Activated naive CD4-positive, alpha-beta T cell treated with anti-CD3 and anti-CD28 coated beads, Interleukin-2, amount 10 ng/mL, durations not matched to agents 5 hours and 36 hours (primary cell): ENCODE measurements at places on chromosomes 11 and 22. TPM values are rescaled to one million over a fixed set of nuclear protein-coding genes. Genes with fewer than 3 reads are reported as not detected.

KCNQ1OT1 gene
- total RNA-seq, result 0.20 TPM

DUSP8 gene
- 1.1 TPM for total RNA-seq

KCNJ5 gene
- total RNA-seq, result not detected

PIH1D2 gene
- total RNA-seq, result 0.28 TPM

ANKRD42 gene
- 1.5 TPM for total RNA-seq

KDM4E gene
- total RNA-seq, result not detected

KCNE3 gene
- total RNA-seq, result not detected

PKDREJ gene
- not detected for total RNA-seq

RASGRP2 gene
- total RNA-seq, result 274 TPM

KREMEN1 gene
- total RNA-seq, result not detected

OSM gene
- total RNA-seq, result 74.5 TPM

CASP5 gene
- total RNA-seq, result not detected

POLD4 gene
- total RNA-seq, result 79.4 TPM

BANF1 gene
- 197 TPM for total RNA-seq

HPX gene
- total RNA-seq, result 0.39 TPM

P4HA3 gene
- total RNA-seq, result not detected

PYGM gene
- 5.9 TPM for total RNA-seq

PGR gene
- not detected for total RNA-seq

LIF gene
- total RNA-seq, result 100 TPM

PLAAT2 gene
- 0.28 TPM for total RNA-seq

MMP7 gene
- not detected for total RNA-seq

CARD16 gene
- total RNA-seq, result 101 TPM

MPPED1 gene
- total RNA-seq, result not detected

HTR3A gene
- not detected for total RNA-seq
